ENCODE measurements at places on chromosomes 3 and 15.

- DNase-seq = no peak
Observed at GRCh38 chr3:137866933-137867332, 102.8 kb downstream of the SOX14 start.

DNA sequence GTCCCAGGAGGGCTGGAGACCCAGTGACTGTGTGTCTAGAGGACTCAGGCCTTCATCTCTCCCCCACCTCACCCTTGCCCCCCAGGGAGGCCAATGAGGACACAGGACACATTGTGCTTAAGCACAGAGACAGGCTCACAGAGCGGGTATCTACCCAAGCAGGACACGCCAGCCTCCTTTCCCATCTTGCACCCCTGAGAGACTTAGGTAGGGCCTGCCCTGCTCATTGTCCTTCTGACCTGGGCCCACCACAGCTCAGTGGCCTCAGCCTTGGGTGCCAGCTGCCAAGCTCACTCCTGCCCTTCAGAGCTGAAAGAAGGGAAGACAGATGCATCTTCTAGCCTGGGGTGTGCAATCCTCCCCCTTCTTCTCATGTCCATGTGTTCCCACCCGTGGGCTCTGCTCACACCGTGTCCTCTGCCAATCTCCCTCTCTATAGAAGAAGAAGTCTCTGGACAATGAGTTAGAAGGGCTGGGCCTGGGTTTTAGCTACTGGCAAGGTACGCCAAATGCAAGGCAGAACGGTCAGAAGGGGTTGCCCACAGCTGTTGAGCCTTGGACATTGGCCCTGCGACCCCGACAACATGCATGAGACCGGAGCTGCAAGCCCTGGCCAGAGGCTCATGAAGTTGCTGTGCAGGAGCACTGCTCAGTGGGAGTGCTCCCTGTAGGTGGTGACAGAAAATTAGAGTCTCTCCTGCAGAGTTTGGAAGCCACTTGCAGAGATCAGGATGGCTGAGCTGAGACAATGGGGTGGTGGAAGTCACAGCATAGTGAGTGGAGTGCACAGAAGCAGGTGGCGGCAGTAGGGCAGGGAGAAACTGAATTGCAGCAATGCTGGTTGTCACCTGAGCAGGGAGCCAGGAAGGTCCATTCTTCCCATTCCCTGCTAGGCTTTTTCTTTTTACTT, 32.8 kb downstream of the ACSBG1 start:
- DNase-seq = no peak

- DNase-seq = no peak
Observed at GRCh38 chr15:48242015-48242414, 35.9 kb downstream of the SLC12A1 start.

DNA sequence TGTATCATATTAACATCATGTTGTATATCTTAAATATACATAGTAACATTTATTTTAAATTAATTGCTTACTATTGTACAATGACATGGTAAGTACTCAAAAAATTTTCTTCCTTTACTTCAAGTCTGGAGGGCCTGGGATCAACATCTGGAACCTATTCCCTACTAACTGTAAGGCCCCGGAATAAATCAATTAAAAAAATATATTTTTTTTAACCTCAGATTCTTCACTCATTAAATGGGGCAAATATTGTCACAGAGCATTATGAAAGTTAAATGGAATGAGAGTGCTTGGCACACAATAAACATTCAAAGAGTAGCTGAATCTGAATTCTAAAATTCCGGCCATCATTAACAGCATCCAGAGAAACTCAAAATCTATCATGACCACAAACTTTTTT, 16.5 kb downstream of the GSK3B start:
- DNase-seq = no peak

DNA sequence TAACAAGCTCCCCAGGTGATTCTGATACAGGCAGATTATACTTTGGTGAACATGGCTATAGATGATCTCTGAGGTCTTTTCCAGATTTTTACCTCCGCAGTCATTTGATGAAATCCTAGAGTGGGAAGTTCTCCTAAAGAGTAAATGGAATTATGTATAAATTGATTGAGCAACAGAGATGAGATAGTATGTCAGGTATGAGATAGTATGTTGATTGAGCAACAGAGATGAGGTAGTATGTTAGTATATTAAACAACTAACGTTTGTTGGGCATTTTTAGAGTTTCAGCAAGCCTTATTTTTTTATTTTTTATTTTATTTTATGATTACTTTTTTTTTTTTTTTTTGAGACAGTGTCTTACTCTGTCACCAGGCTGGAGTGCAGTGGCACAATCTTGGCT, 265.0 kb upstream of the SOX2 start:
- no peak for DNase-seq

DNA sequence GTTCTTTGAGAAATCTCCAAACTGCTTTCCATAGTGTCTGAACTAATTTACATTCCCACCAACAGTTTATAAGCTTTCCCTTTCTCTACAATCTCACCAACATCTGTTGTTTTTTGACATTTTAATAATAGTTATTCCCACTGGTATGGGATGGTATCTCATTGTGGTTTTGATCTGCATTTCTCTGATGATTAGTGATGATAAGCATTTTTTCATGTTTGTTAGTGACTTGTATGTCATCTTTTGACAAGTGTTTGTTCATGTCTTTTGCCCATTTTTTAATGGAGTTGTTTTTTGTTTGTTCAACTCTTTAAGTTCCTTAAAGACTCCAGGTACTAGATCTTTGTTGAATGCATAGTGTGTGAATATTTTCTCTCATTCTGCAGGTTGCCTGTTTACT, 116.6 kb upstream of the TSC22D2 start:
- no peak for DNase-seq

DNA sequence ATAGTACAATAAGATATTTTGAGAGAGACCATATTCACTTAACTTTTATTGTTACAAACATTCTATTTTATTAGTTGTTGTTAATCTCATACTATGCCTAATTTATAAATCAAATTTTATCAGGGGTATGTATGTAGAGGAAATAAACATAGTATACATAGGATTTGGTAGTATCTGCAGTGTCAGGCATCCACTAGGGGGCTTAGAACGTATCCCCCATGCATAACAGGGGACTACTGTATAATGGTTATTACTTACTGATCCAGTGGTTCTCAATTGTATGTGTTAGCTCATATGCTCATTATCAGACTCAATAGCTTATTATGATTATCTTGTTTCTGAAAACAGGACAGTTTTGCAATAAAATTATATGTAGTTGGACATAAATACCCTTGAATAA, 27.6 kb downstream of the CMC1 start:
- DNase-seq = no peak

DNA sequence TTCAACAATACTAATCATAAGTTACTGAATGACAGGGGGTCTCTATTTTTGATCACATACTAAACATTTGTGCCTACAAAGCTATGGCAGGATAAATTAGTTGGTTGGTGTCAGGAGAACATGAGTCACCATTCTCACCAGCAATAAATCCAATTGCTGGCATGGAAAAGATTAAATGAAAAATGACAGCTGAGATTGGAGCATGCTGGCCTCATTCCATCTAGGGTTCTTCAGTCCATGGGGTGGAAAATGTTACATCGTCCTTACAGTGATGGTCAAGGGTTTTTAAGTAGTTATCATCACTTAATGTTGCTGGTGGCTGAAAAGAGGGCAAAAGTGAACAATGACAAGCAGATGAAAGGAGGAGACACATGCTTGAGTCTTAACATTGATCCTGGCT, 180.1 kb upstream of the BCL6 start:
- DNase-seq = no peak

DNA sequence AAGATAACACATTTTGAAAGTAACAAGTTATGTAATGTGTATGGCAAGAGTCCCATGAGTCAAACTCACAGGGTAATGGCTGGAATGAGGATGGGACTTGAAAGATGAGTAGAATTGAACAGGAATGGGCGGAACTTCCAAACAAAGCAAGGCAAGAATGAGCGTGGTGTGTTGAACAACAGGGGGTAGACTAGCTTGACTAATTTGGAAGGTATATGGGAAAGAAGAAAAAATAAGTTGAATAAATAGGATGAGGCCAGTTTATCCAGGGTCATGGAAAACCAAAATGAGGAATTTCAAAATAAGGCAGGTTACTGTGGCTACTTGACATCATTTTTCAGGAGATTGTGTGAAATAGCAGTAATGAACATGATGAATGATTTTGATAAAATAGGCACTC, 2.5 kb upstream of the DPH6 start:
- DNase-seq = no peak

GRCh38 chr3:72368331-72368975, 479.8 kb downstream of the SHQ1 start:
- no peak for DNase-seq

GRCh38 chr15:80815106-80815505, 35.9 kb downstream of the CEMIP start:
- DNase-seq = no peak

DNA sequence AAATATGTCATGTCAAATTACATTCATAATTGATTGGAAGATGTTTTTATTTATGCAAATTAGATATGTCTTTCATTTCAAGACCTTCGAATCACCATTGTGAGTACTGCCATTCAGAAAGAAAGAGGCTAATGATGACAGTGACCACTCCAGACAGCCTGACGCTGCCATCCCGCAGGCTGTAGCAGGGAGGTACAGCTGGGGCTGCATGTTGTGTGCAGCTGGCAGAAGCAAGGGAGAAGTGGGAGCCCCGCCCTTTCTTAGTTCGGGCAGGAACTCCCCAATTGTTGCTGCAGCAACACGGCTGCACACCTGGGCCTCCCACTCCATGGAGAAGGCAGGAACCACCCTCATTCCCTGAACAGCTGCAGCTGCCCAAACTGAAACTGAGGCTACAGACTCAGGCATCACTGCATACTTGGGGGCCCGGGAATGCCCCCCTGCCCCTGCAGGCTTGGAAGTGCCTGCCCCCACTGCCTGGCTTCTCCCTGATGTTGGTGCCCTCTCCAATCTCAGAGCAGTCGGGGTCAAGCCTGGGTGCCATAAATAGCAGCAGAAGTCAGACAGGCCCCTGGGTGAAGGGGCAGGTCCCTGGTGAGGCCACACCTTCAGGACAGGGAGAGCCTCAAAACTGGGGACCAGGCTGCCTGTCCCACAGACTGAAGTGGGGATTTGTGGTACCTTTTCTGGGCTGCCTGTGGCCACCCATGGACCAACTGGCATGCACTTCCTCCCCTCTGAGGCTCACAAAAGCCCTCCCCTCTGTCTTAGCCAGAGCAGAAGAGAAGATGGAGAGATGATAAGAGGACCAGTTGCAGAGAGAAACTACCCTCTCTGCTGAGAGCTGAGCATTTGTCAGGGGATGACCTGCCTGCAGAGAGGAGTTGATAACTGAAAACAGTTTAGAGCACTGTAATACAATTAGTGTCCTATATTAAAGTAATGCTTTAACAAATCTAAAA, 964.6 kb downstream of the SI start:
- DNase-seq = no peak

DNA sequence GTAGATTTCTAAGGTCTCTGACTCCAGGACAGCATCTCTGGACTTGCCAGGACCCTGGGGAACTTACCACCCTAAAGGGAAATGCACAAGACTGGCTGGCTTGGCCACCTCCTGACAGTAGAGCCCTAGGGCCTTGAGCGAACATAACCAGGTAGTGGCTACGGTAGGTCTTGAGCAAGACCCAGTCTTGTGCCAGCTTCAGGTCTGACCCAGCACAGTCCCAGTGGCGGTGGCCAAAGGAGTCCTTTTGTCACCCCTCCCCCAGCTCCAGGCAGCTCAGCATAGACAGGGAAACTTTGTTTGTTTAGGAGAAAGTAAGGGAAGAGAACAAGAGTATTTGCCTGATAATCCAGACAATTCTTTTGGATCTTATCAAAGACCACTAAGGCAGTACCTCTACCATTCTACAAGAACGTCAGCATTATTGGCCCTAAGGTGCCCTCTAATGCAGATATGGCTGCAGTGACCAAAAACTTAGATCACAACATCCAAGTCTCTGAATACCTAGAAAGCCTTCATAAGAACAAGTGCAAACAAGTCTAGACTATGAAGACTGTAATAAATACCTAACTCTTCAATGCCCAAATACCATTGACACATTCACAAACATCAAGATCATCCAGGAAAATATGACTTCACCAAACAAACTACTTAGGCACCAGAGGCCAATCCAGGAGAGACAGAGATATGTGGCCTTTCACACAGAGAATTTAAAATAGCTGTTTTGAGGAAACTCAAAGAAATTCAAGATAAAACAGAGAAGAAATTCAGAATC, 38.7 kb upstream of the FBN1 start:
- DNase-seq = no peak

DNA sequence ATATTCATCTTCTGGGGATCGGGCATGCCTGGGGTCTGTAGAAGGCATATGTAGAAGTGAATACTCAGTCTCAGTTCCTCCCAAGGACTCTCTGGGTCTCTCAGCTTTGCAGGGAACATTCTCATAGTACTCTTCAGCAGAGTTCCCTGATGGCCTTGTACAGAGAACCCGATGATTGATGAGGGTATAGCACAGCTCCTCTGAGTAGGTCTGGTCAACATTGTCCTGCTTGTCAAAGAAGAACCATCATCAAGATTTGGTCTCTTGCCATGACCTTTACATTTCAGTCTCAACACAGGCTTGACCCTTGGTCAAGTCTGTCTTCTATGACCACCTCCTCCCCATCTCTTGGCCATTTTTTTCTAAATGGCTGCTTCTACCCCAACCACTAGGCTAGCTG, 9.5 kb downstream of the GCSAM start:
- DNase-seq = no peak

GRCh38 chr15:38526158-38526557, 38.5 kb downstream of the RASGRP1 start:
- no peak for DNase-seq

DNA sequence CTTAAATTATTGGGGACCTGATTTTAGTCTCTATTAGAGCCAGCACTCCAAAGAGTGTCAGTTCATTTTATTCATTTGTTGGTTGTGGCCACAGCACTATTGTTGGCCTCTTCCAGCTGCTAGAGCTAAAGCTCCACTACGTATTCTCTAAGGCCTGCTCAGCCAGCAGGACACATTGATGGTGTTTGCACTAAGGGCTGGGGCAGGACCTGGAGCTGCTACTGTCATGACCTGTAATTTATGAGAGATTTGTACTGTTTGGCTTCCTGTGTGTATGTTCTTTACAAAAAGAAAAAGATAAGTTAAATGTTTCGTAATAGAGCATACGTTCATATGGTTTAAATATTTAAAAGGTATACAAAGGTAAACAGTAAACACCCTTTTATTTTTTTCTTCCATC, 8.1 kb downstream of the GFM1 start:
- DNase-seq = no peak
